ENCODE measurements at places on chromosomes 11 and 22.

DNA sequence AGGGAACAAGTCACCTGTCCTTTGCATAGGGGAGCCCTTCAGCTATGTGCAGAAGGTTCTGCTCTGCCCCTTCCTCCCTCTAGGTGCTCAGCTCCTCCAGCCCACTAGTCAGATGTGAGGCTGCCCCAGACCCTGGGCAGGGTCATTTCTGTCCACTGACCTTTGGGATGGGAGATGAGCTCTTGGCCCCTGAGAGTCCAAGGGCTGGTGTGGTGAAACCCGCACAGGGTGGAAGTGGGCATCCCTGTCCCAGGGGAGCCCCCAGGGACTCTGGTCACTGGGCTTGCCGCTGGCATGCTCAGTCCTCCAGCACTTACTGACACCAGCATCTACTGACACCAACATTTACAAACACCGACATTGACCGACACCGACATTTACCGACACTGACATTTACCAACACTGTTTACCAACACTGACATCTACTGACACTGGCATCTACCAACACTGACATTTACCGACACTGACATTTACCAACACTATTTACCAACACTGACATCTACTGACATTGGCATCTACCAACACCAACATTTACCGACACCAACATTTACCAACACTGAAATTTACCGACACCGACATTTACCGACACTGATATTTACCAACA lies 71.9 kb upstream of the PPP6R3 start:
- DNase-seq = no peak

- DNase-seq = peak; percentile 76
Observed at GRCh38 chr22:37817705-37818408, 5.3 kb upstream of the GALR3 start.

- no peak for DNase-seq
Observed at GRCh38 chr11:69384251-69385143, 90.5 kb downstream of the MYEOV start.

DNA sequence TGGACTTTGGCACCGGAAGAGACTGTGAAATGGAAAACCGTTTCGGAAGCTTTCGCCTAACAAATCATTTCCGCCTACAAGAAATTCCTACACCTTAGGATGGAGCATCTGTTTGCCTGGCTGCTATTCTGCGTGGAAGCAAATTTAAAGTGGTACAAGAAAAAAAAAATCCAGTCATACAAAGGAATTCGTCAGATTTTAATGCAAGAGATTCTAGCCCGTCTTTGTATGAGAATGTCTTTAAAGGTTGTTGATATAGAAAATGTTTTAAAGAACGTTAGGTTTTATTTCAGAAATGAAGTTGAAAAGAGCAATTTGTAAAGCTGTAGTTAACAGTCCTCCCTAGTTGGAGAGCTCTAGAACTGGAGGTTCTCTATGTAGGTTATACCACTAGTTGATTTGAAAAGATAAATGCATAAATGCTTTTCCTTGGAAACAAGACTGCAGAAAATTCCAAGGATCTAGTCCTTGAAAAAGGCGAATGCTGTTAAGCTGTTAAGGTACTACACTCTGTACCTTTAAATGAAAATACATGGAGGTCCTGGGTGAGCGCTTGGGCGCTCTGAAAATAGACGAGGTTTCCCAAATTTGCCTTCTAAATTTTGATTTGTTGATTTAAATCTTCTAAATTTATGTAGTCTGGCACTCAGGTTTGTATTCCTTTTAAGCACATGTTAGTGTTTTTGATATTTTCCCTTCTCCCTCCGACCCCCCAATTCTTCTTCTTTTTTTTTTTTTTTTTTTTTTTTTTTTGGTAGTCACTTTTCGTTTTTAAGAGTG lies 2.4 kb downstream of the NCR3LG1 start:
- no peak for DNase-seq

- DNase-seq = no peak
Observed at GRCh38 chr11:62850911-62851806, 11.8 kb upstream of the WDR74 start.

GRCh38 chr11:67280788-67281551 lies 8.1 kb upstream of the ANKRD13D start:
- no peak for DNase-seq

DNA sequence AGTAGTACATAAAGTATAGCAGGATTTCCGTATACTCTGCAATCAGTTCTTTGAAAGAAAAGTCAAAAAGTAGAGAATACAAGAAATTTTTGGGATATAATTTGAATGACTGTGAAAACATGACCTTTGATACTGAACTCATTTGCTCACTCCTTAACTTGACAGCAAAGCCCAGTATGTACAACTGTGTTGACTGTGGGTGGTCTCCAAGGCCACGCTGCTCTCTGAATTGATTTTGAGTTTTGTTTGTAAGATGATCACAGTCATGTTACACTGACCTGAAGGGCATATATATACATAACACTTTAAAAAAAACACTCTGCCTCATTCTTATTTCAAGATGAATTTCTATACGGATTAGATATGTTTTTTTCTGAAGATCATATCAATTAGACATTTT lies 9.5 kb upstream of the AMOTL1 start:
- DNase-seq = no peak

- DNase-seq = no peak
Observed at GRCh38 chr11:134294664-134295063, 18.5 kb downstream of the GLB1L3 start.

- DNase-seq = no peak
Observed at GRCh38 chr22:47625013-47625385, 862.5 kb downstream of the TBC1D22A start.

GRCh38 chr11:127972816-127973215 lies 614.5 kb downstream of the ETS1 start:
- DNase-seq = no peak
